Stimulated activated CD8-positive, alpha-beta memory T cell treated with anti-CD3 and anti-CD28 coated beads, Interleukin-7, amount 100 ng/mL, for 48 hours (primary cell): ENCODE measurements at places on chromosomes 1 and 21.

- DNase-seq = no peak
Measured at GRCh38 chr1:87392248-87393192, 63.8 kb downstream of the LMO4 start.

- no peak for DNase-seq
Measured at GRCh38 chr1:27655151-27655937, 16.6 kb downstream of the IFI6 start.

GRCh38 chr1:83509301-83509781 is 489.6 kb downstream of the TTLL7 start:
- no peak for DNase-seq

DNA sequence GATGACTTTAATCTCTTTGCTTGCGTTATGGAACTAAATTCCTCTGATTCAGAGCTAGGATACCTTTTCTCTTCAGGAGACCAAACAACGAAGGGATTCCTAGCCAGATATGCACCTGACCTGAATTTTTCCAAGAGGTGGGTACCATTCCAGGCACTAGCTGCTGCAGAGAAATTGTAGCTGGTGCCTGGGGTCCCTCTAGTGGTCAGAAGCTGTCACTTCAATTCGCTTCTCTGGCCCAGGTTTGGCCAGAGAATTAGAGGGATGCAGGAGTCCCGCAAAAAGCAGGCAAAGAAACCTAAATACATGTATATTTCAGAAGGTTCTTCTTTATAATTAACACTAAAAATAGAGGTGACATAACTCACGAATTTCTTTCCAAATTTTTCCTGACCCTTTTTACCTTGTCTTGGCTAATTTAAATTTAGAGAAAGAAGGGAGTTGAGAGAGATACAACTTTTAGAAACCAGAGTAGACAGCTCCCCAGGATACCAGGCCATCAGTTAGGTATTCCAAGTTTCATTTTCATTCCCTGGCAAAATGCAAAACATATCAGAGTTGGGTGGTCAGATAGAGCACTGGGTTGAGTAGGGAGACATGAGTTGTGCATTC is 9.6 kb downstream of the ACKR1 start:
- DNase-seq = no peak

GRCh38 chr1:205270764-205271163 is 43.0 kb downstream of the TMCC2 start:
- DNase-seq = no peak

DNA sequence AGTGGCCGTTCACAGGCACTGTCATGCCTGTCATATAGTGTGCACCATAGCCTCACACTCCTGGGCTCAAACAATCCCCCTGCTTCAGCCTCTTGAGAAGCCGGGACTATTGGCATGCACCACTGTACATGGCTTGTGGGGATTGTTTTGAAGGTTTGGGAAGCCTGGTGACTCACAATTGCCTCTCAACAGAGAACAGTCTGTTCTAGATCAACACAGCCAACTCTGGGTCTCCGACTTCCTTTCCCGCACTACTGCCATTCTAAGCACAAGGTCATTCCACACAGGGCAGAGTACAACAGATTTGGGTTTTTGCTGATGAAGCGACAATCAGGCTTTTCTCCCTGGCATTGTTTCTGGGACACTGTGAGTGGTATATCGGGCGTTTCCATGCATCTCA is 15.5 kb upstream of the AHCTF1 start:
- DNase-seq = no peak

GRCh38 chr1:167938080-167938636 is 1.3 kb upstream of the MPC2 start:
- no peak for DNase-seq

DNA sequence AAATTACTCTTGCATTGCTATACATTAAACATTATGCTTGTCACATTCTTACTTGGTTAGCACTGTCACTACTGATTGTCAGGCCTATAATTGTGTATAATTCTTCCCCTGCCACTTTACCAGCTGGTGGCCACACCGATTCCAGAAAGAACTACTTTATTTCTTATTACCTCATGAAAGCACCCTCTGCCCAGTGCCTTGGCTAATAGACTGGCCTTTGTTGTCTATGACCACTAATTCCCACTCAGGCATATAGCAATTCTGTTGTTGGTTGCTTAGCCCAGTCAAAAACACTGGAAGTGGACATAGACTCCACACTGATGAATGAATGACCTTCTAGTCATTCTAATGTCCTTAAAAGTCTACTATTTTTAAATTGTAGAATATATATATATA is 35.6 kb downstream of the MRPL39 start:
- DNase-seq = no peak

GRCh38 chr21:46057111-46057709 is 40.7 kb upstream of the COL6A2 start:
- DNase-seq = peak; percentile 50

DNA sequence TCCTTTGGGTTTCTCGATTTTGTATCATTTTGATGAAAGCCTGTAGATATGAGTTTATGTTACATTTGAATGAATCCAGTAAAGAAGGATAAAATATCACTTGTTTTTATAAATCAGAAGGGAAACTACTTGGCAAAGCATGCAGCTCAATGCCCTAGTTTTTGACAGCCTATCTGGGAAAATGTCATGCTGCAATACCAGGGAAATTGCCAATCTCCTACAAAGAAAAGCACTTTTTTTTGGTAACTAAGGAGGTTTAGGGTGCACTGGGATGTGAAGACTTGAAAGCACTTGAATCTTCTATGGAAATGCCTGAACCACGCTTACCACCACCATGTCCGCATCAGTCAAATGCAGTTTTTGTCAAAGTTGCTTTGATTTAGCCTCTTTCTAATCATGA is 446.9 kb upstream of the LRRC7 start:
- DNase-seq = no peak

GRCh38 chr1:25451908-25452307 is 21.2 kb downstream of the MACO1 start:
- DNase-seq = no peak

- DNase-seq = no peak
Measured at GRCh38 chr1:165551469-165551868, 7.7 kb downstream of the LRRC52 start.

DNA sequence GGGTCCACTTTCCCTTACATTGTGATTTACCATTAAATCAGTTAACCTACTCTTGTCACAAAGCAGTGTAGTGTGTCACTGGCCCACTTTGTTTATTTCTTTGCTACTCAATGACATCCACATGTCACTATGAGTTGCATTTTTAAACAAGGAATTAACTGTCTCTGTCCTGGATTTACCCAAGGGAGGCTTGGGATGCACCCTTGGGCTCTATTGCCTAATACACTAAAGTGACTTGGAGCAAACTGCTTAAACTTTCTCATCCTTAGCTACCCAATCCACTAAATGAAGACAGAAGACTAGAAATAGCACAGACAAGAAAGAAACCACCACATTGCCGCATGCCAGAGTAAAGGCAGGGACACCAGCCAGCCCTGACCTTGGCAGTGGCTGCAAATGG is 136.2 kb upstream of the TIAM1 start:
- no peak for DNase-seq

DNA sequence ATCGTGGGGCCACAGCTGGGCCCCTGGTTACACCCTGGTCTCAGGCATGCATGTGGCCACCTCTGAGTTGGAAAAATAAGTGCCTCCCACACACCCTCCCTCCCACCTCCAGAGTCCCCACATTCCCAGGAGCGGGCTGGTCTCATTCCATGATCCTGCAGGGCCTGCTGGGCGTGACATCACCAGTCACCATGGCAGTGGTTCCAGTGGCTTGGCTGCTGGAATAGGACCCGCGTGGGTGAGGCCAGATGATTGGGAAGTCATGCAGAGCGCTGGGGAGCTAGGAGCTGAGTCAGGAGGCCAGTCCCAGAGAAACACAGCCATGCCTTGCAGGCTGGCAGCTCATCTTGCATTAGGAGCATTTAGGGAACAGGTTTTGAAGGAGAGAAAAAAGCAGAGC is 125.4 kb upstream of the TMEM51 start:
- no peak for DNase-seq

- DNase-seq = peak; percentile 77
Measured at GRCh38 chr1:183470147-183470960, 1.9 kb upstream of the SMG7 start.

GRCh38 chr1:160466961-160467360 is 56.1 kb downstream of the SLAMF6 start:
- DNase-seq = no peak

DNA sequence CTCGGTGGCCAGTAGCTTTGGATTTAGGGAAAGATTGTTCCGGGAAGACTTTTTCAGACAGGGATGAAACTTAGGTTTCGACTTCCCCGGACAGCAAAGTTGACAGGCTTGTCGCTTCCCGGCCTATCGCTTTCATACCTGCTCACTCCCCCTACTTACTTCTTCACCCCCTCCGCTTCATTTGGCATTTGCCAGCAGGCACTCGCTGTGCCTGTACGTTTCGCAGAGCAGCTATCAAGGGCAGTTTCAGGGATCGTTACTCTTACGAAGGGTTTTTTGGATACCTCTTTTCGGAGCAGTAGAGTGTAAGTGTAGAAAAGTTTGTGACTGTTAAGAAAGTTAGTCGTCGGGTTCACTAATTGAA is 393 bp downstream of the BLZF1 start:
- DNase-seq = no peak

GRCh38 chr1:78797108-78797781 is 147.6 kb downstream of the IFI44 start:
- DNase-seq = no peak

DNA sequence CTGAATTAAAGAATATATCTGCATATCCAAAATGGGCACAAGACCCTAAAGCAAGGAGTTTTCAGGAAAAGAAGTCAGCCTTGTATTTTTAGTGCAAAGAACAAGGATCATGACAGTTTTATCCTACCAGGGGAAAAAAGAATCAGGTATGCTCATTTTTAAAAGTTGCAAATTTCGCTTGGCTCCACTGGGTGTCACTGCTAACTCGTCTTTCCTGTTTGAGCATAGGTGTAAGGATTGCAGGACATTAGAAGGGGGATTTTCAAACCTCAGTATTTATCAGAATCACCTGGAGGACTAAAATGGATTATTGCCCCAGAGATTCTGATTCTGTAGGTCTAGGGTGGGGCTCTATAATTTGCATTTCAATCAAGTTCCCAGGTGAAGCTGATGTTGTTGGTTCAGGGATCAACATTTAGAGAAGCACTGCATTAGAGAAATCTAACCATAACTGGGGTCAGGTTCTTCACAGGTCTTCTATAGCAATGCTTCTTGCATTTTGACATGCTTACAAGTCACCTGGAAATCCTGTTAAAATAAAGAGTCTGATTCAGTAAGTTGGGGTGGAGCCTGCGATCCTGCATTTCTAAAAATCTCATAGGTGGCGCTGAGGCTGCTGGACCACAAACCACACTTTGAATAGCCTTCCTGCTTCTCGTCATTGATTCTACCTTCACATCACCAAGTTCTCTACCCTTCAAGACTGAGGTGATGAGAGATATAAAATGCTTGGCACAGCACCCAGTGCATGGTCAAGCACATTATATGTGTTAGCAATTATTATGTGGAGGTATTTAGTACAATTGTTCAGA is 39.6 kb downstream of the NUF2 start:
- no peak for DNase-seq

DNA sequence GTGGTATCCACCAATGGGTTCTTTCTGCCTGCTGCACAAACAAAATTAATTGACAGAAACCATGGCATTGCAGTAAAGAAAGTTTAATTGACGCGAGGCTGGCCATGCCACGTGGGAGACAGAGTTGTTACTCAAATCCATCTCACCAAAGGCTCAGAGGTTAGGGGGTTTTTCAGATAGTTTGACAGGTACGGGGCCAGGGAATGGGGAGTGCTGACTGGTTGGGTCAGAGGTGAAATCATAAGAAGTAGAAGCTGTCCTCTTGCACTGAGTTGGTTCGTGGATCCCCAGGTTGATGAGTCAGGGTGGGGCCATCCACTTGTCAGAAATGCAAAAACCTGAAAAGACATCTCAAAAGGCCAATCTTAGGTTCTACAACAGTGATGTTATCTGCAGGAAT is 941 bp upstream of the TBCE start:
- peak; percentile 3 for DNase-seq

DNA sequence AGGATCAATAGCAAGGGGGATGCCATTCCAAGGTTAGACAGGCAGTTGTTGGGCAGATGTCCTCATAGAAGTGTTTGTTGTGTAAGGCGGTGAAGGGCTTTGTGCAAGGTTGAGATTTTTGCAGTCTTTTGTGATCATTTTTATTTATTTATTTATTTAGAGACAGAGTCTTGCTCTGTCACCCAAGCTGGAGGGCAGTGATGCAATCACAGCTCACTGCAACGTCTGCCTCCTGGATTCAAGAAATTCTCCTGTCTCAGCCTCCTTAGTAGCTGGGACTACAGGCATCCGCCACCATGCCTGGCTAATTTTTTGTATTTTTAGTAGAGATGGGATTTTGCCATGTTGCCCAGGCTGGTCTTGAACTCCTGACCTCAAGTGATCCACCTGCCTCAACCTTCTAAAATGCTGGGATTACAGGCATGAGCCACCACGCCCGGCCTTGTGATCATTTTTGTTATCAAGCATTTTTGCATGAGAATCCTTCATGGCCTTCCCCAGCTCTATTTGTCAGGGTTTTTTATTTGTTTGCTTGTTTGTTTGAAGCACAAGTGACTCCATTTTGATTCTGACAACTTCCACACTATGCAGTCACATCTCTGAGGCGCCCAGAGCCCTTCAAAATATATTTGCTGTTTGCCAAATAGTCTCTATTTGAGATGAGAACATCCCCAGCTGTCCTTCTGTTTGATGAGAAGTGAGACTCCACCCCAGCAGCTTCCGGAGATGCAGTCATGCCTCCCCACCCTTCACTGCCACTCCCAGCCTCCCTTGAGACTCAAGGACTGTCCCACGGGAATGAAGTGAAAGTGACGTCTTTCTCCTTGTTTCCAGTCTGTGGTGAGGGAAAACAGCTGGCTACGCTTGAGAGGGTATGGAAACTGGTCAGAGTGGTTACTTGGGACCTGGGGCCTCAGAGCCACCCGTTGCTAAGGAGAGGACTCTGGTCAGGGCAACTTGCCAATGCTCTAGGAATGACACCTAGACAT is 38.0 kb downstream of the TMEM50B start:
- DNase-seq = no peak

GRCh38 chr1:156641761-156642264 is at the start of gene BCAN:
TSS of gene BCAN (plus strand) at chr1:156642117. CDS start at chr1:156646055, 3,938 bp downstream.
- no peak for DNase-seq

DNA sequence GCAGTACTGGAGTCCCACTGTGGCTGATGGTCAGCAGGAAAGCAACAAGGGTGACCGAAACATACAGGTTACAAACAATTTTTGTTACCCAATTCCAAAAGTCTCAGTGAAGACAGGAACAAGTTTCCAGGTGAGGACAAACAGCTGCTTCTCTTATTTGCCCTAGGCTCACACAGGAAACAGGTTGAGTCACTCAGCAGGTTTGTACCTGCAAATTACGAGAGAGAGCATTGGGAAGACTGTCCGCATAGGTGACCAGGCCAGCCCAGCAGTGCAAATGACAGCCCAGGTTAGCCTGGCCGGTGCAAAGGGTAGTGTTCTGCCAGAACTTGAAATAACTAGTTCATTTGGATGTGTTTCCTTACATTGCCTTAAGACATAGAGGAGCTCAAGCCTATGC is 40.0 kb upstream of the DSCAM start:
- no peak for DNase-seq
